GM18507 (cell line): ENCODE measurements at places on chromosomes 7 and 10.

DNA sequence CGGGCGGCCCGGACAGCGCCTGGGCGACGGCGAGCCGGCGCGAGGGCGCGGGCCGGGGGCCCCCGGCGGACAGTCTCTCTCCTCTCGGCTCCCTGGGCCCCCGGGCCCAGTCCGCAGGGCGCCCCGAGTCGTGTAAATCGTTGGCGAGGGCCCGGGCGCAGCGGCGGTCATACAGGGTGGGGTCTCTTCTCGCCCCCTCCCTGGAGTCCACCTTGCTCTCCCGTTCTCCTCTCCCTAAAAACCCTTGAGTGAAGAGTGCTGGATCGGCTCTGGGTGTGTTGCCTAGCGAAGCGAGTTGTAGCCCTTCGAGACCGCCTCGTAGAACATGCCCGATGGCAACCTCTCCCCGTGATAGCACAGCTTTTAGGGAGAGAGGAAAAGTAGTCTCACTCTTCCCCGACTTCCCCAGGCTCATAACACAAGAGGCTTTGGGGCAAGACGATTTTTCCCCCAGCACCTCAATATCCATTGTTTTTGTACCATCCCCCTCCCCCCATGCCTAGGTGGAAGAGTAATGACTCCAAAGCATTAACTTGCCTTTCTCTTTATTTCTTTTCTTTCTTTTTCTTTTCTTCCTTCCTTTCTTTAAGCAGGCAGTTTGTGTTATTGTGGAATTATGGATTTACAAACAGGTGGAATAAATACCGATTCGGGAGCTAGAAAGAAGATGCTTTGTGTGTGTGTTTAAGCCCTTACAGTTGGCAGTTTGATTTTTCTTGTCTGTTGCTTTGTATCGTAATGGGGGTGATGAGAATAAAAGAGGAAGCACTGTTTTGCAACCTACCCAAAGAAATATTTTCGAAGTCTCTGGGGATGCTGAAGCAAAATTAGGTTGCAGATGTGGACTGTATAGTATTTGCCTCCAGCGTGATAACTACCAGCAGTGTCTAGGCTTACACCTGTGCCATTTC is 822 bp downstream of the SHOC2 start:
- DNase-seq, result no peak

- no peak for DNase-seq
Measured at GRCh38 chr7:137606061-137606674, 240.6 kb downstream of the DGKI start.

DNA sequence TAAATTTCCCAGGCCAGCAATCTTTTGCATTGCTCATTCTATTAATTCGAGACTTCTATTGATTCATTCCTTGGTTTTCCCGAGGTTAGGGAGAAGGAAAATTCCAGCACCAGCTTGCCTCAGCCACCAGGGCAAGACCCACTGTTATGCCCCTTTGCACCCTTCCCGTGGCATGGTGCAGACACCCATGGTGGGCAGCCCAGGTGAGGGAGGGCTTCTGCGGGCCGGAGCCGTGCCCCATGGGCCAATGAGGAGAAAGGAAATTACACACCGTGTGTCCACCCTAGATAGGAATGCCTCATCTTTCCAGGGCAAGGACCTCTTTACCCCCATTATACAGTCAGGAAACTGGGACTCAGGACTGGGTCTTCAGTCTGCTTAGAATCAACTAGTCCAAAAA is 4.5 kb upstream of the GRID1 start:
- no peak for DNase-seq

DNA sequence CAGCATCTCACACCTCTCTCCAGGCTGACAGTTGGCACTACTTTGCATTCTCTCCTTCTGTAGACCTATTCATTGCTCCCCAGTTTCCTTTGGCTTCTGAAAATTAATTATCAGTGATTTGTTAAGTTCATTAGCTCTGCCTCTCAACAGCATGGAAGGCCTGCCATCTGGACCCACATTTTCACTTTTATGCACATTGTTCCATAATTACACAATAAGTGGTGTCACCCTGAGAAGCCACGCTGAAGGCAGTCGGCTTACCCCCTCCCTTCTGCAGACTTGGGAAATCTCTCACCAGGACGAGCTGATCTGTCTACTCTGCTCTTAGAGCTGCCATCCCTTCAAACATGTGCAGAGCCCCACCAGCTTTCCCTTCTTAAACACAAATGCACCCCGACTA is 64.7 kb downstream of the SLIT1 start:
- DNase-seq, result no peak

DNA sequence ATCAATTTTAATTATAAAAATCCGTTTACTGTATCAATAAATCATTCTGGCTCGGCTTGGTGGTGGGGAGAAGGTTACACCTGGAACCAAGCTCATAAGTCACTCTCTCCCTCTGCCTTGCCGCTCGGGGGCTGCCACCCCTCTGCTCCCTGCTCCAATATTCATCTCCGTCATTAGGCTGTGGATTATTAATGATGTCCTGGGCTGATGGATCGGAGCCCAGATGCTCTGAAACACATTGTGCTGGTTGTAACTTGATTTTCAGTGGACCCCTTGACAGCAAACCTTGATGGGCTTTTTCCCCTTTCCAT is 314.2 kb downstream of the PLXNA4 start:
- DNase-seq, result no peak

- DNase-seq, result no peak
Measured at GRCh38 chr7:44150966-44151941, 10.1 kb upstream of the MYL7 start.

DNA sequence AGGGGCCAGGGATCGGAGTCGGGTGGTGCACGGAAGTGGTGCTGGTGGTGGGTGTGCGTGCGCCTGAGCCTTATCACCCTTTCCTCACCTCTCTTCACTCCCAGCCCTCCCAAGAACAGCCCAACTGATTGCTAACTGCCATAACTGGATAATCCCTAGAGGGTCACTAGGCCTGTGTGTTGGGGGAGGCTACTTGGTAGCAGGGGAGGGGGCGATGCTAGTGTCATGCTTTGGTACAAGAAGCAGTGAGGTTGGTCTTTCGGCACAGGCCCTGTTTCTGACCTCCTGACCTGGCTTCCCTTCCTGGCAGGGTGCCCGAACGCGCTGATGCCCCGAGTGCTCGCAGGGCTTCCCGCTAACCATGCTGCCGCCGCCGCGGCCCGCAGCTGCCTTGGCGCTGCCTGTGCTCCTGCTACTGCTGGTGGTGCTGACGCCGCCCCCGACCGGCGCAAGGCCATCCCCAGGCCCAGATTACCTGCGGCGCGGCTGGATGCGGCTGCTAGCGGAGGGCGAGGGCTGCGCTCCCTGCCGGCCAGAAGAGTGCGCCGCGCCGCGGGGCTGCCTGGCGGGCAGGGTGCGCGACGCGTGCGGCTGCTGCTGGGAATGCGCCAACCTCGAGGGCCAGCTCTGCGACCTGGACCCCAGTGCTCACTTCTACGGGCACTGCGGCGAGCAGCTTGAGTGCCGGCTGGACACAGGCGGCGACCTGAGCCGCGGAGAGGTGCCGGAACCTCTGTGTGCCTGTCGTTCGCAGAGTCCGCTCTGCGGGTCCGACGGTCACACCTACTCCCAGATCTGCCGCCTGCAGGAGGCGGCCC is 652 bp downstream of the KAZALD1 start:
- DNase-seq, result no peak

DNA sequence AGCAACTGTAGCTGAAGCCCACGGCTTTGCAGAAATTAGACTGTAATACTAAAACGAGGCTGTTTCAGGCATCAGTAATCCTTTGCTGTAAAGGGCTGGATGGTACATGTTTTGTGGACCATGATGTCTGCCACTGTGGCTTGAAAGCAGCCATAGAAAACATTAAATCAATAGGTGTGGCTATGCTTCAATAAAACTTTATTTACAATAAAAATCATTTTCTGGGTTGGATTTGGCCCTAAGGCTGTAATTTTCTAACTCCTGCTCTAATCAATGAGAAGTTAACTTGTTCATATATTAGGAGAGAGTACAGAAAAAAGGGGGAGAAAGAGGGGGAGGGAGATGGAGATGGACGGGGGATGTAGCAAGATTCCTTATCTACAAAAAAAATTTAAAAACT is 183.4 kb downstream of the PIP4K2A start:
- no peak for DNase-seq

- DNase-seq, result no peak
Measured at GRCh38 chr7:101206665-101207042, 5.8 kb upstream of the MOGAT3 start.

DNA sequence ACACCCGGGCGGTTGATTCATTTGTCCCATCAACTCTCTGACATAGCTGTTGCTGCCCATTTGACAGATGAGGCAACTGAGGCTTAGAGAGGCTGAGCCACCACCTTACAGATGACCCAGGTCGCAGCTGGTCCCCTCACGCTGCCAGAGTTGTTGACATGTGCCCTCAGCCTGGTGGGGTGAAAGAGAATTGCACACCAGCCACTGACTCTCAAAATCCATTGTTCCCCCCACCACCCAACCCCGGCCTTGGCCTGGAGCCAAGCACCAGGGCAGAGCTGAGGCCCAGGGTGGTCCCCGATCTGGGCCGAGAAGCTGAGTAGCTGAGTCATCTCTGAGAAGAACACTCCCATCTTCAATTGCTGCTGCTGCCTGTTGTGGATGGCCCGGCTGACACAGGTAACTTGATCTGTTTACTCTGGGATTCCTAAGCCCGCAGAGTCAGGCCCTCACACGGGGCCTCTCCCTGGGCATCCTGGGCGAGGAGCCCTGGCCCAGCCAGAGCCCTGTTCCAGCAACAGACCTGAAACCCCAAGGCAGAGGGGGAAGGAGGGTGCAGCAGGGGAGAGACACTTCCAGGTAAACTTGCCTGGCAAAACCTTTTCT is 27.5 kb downstream of the PVRIG start:
- no peak for DNase-seq
